ENCODE measurements at places on chromosomes 16 and 17.

- DNase-seq: no peak
These were observed 28.6 kb upstream of the SSTR5 start for GRCh38 chr16:1043881-1044451.

DNA sequence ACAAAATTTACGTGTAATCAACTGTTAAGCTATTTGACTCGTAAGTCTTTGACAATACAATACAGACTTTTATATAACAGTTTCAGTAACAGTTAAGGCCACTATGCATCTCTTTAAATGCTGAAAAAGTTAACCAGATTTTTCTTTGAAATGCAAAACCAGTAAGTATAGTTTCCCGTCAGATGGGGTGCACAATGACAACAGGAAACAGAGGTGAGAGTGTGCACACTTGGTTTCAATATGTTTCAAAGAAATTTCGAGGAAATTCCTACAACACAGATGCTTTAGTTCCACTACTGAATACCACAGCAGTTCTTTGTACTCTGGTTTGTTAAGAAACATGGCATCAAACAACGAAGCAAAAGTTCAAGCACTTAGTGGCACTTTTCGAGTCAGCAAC, 48.4 kb downstream of the RNF157 start:
- DNase-seq: no peak

- DNase-seq: no peak
These were observed 11.5 kb downstream of the UBE2G1 start for GRCh38 chr17:4354862-4355514.

DNA sequence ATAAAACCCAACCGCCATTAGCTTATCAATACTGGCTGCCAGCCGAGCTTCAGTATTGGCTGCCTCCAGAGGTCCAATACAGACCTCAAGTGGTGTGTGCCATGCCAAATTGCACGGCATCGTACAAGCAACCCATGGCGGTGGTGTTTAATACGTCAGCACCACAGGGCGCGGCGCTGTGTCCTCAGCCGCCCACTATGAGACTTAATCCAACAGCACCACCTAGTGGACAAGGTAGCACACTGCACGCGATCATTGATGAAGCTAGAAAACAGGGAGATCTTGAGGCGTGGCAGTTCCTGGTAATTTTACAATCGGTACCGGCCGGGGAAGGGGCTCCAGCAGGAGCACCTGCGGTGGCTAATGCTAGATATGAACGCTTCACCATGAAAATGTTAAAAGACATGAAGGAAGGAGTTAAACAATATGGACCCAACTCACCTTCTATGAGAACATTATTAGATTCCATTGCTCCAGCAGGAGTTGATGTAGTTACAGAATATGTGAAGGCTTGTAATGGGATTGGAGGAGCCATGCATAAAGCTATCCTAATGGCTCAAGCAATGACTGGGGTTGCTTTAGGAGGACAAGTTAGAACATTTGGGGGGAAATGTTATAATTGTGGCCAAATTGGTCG, 15.4 kb downstream of the FLYWCH1 start:
- DNase-seq: peak; percentile 87

DNA sequence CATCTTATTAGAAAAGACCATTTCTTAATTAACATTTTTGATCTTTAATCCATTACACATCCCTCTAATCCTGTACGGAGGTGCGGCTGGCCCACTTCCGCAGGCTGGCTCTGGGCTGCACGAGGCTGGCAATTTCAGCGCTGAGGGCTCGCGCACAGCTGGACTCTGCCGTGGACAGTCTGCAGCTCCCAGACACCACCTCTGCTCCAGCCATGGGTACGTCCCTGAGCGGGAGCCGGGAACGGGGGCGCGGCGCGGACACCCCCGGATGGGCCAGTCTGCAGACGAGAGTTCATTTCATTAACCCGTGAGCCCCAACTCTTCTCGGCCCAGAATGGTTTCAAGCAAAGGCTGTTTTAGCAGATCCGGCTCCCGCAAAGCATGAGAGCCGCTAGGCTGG, 87.9 kb downstream of the ZNF423 start:
- no peak for DNase-seq

DNA sequence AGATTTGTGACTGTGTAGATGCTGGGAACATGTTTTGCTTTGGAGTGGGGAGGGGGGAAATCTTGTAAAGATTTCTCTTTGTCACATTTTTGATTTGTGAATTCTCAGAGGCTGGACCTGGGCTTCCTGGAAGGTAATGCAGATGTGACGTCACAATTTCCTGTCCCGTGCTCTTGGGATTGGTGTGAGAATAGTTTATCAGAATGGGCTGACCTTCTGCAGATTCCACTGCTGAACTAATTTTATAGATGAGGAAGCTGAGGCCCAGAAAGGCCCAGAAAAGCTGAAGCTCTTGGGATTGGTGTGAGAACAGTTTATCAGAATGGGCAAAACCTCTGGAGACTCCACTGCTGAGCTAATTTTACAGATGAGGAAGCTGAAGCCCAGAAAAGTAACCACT, 34.0 kb downstream of the HS3ST3B1 start:
- DNase-seq: no peak

DNA sequence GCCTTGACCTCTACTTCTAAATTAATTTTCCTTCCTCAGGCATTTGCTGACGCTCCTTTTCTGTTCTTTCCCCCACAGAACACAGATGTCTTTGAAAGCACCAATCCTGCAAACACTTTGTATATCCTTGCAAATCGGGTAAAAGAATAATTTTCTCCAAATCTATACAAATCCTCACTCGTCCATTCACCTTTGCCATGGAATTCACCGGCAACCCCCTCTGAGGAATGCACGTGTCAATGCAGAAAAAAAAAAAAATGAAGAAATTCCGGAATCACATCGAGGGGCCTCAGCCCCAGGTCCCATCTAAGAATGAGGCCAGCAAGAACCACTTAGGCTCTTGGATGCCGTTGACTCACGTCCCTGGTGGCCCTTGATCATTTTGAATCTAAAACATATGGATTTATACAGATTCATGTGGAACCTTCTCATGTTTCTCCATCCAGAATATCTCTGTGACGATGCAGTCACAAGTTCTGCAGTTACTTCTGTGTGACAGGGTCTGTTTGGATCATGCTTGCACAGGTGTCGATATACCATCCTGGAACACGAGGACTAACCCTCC, 136.9 kb downstream of the RBFOX3 start:
- DNase-seq: no peak

GRCh38 chr17:41071606-41072360, 6.1 kb upstream of the KRTAP2-4 start:
- no peak for DNase-seq

- DNase-seq: no peak
These were observed 238.5 kb downstream of the ZFHX3 start for GRCh38 chr16:72809446-72809845.

DNA sequence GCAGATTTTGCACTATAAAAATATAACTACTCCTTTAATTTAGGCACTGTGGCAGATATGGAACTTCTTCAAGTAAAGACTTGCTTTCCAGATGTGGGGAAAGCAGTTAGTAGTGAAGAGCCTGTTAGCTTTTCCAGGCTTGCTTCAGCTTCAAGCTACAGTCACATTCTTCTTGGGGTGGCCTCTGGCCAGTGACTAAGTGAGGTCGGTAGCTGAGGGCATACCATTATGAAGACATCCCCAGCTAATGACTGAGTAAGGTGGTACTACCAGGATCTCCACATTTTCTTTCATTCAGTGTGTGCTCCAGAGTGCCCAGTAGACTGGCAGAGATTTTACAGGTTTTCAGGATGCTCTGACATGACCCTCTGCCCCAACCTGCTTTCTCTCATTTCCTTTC, 167.1 kb upstream of the KIF2B start:
- no peak for DNase-seq

- DNase-seq: no peak
These were observed 9.2 kb downstream of the TAF1C start for GRCh38 chr16:84177741-84178073.

DNA sequence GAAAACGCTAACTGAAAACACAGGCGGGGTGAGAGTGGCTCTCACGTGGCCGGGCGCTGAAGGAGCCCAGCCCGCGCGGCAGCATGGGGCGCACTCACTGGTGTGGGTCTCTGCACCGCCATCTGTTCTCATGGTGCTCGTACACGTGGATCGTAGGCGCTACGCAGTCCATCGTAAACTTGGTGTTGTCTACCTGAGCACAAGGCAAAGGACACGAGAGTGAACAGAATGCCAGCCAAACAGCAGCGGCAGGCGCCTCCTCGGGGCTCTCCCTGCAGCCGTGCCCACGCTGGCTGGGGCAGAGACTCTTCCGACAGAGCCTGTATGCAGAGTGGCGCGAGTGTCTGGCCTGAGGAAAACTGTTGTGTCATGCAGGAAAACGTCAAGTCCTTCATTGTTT, 19.1 kb downstream of the EMC8 start:
- no peak for DNase-seq

GRCh38 chr17:37672548-37673078, 29.4 kb upstream of the DDX52 start:
- DNase-seq: no peak

- DNase-seq: no peak
These were observed 15.0 kb downstream of the TMEM92 start for GRCh38 chr17:50289278-50289677.

All from left ventricle myocardium inferior (tissue), 1 donor.